ENCODE measurements at places on chromosomes 3 and 15. TPM values are rescaled to one million over a fixed set of nuclear protein-coding genes. Genes with fewer than 3 reads are reported as not detected.

Gene LSMEM2
- 0.38 TPM for total RNA-seq

Gene GOLGA8O
- 2.9 TPM for total RNA-seq

Gene SAMD7
- total RNA-seq: not detected

Gene RTP1
- not detected for total RNA-seq

Gene TMEM207
- not detected for total RNA-seq

Gene RBMS3
- total RNA-seq: 46.3 TPM

Gene RAP2B
- total RNA-seq: 15.4 TPM

Gene ARF4
- total RNA-seq: 177 TPM

Gene CCNB2
- 27.1 TPM for total RNA-seq

Gene ATP10A
- total RNA-seq: 0.18 TPM

Gene SATB1
- 72.6 TPM for total RNA-seq

Gene TWF2
- total RNA-seq: 30.6 TPM

Gene MORC1
- 0.18 TPM for total RNA-seq

Gene CIDEC
- not detected for total RNA-seq

Gene MESD
- 34.9 TPM for total RNA-seq

Gene CLK3
- 80.1 TPM for total RNA-seq

Gene VPS39
- total RNA-seq: 91.2 TPM

Gene HYAL1
- total RNA-seq: 3.5 TPM

DNA sequence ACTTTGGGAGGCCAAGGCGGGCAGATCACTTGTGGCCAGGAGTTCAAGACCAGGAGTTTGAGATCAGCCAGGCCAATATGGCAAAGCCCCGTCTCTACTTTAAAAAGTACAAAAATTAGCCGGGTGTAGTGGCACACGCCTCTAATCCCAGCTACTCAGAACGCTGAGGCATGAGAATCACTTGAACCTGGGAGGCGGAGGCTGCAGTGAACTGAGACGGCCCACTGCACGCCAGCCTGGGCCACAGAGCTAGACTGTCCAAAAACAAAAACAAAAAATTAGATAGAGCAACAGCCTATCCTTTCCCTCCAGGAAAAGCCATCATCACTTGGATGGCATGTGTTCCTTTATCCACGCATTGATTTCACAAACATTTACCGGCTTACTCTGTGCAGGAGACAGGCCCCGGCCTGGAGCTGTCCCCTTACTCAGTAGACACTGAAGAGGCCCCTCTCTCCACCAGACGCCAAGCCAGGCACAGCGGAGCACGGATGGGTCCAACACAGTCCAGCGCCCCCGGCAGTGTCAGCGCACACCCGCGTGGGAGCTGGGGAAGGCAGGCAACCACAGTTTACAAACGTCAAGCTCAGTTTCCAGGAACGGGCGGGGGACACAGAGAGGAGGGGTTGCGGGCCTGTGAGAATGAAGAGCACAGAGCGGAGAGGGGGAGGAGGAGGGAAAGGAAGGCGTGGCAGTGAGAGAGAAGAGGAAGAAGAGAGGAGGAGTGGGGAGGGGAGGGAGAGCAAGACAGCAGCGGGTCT, 3.1 kb downstream of the GP5 start:
- DNase-seq: no peak

DNA sequence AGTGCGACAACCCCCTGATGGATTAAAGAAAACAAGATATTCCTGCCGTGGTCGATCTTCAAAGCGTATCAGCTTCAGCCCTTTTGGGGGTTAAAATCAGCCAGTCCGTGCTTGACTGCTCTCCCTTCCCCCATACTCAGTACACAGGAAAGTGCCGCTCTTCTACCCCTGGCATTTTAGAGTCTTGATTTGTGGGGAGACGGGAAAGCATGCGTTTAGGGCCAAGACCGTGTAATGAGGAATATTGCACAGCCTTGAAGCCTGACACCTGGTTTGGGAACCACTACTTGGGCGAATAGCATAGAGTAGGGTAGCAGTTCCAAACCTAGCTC, 540 bp upstream of the EDC3 start:
- no peak for DNase-seq

GRCh38 chr3:197499427-197499826, 56.3 kb downstream of the BDH1 start:
- DNase-seq: no peak

GRCh38 chr3:50806806-50807205, 132.1 kb downstream of the DOCK3 start:
- no peak for DNase-seq

- no peak for DNase-seq
These were observed 27.1 kb downstream of the DUOX1 start for GRCh38 chr15:45156744-45157455.

GRCh38 chr3:184154885-184155643, at the start of gene DVL3:
TSS of gene DVL3 (plus strand) at chr3:184155377. CDS start at chr3:184155636, 259 bp downstream.
- DNase-seq: no peak

- no peak for DNase-seq
These were observed 20.8 kb downstream of the GADL1 start for GRCh38 chr3:30873671-30874070.

GRCh38 chr3:111751961-111752360, 107.1 kb upstream of the PHLDB2 start:
- no peak for DNase-seq

DNA sequence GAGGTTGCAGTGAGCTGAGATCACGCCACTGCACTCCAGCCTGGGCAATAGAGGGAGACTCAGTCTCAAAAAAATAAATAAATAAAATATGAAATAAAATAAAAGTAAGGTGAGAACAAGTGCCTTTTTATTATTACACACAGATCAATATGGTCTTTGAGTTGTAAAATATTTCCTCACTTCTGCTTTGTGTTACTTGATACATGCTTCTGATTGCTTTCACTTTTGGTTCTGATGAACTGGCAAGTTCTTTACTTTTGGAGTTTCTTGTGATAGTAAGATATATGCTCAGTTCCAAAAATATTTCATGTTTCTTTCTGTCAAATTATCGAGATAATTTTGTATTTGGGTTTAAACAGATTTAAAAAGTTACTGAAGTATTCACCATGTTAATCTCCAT, 16.6 kb upstream of the GYG1 start:
- DNase-seq: no peak

- no peak for DNase-seq
These were observed 571.9 kb downstream of the TAFA4 start for GRCh38 chr3:68360492-68360891.

- no peak for DNase-seq
These were observed 19.3 kb downstream of the ARHGAP31 start for GRCh38 chr3:119313461-119313860.

DNA sequence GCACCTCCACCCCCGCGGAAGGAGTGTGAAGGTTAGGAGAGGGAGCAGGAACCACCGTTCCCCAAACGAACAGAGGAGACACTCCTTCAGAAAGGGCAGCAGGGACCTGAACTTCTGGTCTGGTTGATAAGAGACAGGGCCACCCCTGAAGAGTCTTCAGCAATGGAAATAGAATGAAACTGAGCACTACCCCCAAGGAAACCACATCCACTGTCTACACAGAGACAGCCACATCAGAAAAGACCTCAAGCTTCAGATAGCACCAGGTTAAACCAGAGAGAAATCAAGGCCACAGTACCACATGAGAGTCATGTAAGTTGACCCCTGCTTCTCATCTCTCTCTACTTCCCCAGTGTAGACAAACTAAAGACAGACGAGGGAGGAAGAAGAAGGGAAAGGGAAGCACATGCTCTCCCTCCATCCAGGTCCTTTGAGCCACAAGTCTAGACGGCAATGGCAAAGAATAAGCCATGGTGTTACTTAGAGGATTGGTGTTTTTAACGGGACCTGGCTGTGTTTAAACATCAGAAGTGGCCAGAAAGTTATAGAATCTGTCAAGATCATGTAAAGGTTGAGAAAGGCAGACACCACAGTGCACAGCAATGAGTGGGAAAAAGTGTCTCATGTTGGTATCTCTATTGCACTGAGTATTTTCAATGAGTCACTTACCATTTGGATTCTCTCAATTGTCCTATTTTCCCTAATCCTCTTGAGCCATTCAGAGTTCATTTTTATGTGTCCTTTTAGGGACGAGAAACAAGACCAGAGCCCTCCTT, 31.4 kb upstream of the CTNNB1 start:
- DNase-seq: no peak

GRCh38 chr3:10508619-10509260, 3.4 kb upstream of the ATP2B2 start:
- DNase-seq: no peak

DNA sequence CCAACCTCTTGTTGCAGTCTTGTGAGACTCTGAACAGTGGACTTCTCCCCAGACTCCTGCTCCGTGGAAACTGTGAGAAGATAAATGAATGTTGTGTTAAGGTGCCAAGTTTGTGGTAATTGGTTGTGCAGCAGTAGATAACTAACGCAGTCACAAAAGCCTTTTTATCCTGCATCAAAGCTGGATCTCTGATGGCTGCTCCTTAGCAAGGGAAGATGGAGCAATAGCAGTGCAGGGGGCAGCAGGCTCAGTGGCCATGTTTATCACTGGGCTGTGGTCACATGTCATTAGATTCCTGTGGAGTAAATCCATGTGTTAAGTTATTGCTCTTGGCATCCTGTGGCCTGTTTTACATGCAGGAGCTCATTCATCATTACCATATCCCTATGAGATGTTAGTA, 13.5 kb downstream of the CMTM7 start:
- DNase-seq: no peak

DNA sequence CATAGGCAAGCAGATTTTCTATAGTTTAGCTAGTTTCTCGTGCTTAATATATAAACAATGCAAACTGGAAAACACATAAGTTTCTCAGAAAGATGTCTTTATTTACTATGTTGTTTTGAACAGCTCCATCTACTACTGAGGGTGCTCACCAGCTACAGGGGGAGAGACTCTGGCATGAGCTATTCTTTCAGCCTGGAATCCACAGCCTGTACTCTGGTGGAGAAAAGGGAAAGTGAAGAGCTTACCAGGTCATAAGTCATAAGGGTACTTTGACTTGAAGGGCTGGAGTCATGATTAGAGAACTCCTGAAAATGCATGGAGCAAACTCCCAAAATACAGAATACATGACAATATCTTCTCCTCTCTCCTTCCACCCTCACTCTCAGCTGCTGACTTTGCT, 4.4 kb upstream of the AVEN start:
- no peak for DNase-seq

- DNase-seq: no peak
These were observed 61.4 kb upstream of the COL8A1 start for GRCh38 chr3:99576904-99577559.

GRCh38 chr3:72446218-72447058, 401.8 kb downstream of the SHQ1 start:
- DNase-seq: peak; percentile 74

GRCh38 chr3:158086776-158087175, 19.4 kb downstream of the SHOX2 start:
- no peak for DNase-seq

DNA sequence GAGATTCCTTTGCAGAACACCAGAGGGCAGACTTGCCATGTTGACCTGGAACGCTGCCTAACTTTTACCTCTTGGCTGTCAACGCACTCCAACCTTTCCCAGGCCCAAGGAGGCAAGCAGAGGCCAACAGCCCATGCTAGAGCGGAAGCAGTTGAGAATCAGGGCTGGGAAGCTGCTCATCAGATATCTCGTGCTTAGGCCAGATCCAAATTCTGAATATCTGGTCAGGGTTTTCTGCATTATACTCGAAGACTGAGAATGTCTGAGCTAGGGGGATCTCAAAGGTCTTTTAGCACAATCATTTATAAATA, 2.5 kb downstream of the XIRP1 start:
- no peak for DNase-seq

- DNase-seq: no peak
These were observed 57.1 kb upstream of the MBNL1 start for GRCh38 chr3:152211655-152212054.

Data from mesothelial cell of epicardium (in vitro differentiated cells).